ENCODE measurements at places on chromosomes 1 and 21. TPM values are rescaled to one million over a fixed set of nuclear protein-coding genes. Genes with fewer than 3 reads are reported as not detected.

GRCh38 chr1:221241592-221241991, 362.3 kb downstream of the HLX start:
- H3K27ac ChIP-seq, result no peak overlapping the region
- H3K4me1 ChIP-seq, result no peaks in the 10 kb centered on the region
- H3K27me3 ChIP-seq, result no peaks in the 10 kb centered on the region
- DNase-seq, result no peak
- H3K36me3 ChIP-seq, result no peaks in the 10 kb centered on the region

DNA sequence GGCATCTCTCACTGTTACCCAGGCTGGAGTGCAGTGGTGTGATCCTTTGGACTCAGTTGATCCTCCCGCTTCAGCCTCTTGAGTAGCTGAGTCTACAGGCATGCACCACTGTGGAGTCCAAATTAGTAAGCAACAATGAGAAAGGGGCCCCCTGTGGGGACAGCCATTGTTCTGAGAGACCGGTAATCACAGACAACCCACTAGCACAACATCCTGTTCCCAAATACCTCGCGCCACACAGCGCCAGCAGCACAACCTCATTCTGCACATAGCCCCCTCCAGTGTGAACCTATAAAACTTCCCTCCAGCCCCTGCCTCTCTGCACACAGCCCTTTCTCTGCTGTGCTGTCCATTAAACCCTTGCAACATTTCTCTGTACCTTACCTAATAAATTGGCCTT, 226.4 kb downstream of the DYRK1A start:
- no peak for DNase-seq
- H3K27ac ChIP-seq, result no peak overlapping the region
- H3K4me3 ChIP-seq, result no peak overlapping the region
- no peaks in the 10 kb centered on the region for H3K4me1 ChIP-seq

The FOXD2 gene
- total RNA-seq, result 1.3 TPM

DNA sequence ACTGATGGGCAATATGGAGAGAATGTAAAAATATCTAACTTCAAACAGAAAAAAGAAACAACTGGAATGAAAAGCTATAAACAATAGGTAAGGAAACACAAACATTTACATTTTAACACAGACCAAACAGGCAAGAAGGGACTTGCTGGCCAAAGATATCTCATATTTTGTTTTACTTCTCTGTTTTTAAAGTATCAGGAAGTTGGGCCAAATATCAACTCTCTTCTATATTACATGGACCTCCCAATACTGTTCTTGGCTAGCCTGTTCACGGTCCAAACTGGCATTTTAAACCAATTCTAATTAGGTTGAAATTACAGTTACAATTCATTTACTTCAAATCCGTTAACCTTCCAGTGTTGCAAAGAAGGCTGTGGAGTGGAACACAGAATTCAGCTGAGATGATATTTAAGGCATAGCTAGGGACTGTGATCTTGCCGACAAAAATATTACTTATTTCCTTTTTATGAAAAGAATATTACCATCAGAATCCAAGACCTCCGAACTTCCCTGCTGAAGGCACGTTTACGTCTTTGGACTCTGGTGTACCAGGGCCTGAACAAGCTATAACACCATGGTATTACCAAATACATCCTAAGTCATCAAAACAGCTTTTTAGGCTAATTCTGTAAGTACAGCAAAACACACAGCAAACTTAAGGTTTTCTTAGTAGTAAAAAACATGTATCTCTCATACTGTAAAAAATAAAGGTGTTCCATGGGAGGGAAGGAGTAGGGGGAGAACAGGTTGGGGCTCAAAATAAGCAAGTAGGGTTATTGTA, 165.4 kb downstream of the RUNX1 start:
- H3K36me3 ChIP-seq, result no peaks in the 10 kb centered on the region
- H3K27ac ChIP-seq, result peak overlapping the region; percentile 48
- no peaks in the 10 kb centered on the region for H3K27me3 ChIP-seq
- peak overlapping the region; percentile 77 for H3K4me3 ChIP-seq

DNA sequence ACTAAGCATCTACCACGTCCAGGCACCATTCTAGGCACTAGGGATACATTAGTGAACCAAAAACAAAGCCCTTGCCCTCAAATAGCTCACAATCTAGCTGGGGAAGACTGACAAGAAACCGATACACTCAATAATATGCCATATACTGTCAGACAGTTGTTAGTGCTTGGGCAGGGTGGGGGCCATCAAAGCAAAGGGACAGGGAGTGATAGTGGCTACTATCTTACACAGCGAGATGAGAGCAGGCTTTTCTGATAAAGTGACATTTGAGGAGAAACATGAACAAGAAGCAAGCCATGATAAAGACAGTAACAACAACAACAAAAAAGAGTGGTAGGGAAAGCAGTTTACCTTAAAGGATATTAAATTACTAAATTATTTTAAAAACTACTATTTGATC, 41.1 kb downstream of the ERO1B start:
- H3K36me3 ChIP-seq, result peaks cover 5% of the 10 kb centered on the region
- H3K27me3 ChIP-seq, result no peaks in the 10 kb centered on the region
- H3K27ac ChIP-seq, result no peak overlapping the region
- no peak for DNase-seq
- H3K4me3 ChIP-seq, result no peak overlapping the region

DNA sequence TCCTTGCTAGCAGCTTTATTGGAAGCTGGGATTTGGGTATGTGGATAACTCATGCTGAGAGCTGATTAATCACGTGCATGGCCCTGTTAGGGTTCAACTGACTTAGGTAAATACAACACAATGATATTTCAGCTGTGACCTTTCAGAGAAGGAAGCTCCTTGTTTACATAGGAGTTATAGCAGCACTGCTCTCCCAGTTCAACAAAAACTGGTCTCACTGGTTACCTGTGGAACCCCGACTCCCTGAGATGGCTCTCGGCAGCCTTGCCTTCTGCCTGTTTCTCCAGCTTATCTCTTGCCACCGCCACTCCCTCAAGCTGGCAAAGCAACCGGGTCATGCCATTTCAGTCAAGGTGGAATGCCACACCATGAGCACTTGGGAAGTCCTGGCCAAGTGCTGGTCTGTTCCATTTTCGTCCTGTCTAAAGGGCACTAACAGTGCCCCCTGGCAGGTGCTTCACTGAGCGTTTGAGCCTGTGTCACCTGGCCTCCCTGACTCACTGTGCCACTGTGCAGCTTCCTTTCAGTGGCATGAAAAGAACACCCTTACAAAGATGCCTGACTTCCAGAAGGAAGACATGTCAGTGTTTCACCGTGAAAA, 31.6 kb downstream of the DOP1B start:
- DNase-seq, result no peak
- H3K27ac ChIP-seq, result no peak overlapping the region
- H3K27me3 ChIP-seq, result no peaks in the 10 kb centered on the region
- no peaks in the 10 kb centered on the region for H3K4me1 ChIP-seq

The FBLIM1 gene
- 641 TPM for total RNA-seq

The PADI3 gene
- not detected for total RNA-seq

The RAB4A gene
- total RNA-seq, result 6.0 TPM

The HSD11B1 gene
- total RNA-seq, result 0.32 TPM

The ZYG11A gene
- not detected for total RNA-seq

GRCh38 chr21:39576518-39577128, 36.1 kb upstream of the B3GALT5 start:
- no peaks in the 10 kb centered on the region for H3K36me3 ChIP-seq
- H3K4me3 ChIP-seq, result no peak overlapping the region
- H3K27ac ChIP-seq, result no peak overlapping the region
- no peak for DNase-seq
- H3K4me1 ChIP-seq, result no peaks in the 10 kb centered on the region

- H3K36me3 ChIP-seq, result no peaks in the 10 kb centered on the region
- no peak for DNase-seq
- peaks cover 9% of the 10 kb centered on the region for H3K4me1 ChIP-seq
- H3K4me3 ChIP-seq, result no peak overlapping the region
Observed at GRCh38 chr1:207020709-207021107, 11.8 kb downstream of the C1orf116 start.

The OR2L2 gene
- not detected for total RNA-seq

The TMOD4 gene
- total RNA-seq, result not detected

Data from ascending aorta (tissue), 2 donors.